NCI-H1092 (cell line): ENCODE measurements at places on chromosomes 13 and 19.

- DNase-seq: no peak
Observed at GRCh38 chr13:82407321-82407720, 1475.0 kb downstream of the SLITRK1 start.

DNA sequence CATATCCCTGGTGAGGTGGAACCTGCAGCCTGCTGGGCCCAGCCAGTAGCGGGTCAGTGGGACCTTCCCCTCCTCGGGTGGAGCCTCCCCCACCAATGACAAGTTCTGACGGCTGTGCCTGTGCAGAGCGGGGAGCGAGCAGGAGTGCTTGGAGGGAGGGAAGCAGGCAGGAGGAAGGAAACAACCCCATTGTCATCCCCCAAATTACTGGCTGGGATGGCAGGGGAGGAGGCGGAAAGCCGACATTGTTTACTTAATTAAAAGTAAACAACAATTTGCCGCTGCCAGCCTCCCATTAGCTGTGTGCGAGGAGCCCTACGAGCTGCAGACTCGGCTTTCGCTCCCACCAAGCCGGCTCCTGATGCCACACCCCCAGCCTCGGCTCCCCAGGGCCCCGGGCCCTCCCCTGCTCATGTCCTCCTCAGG, 45.5 kb downstream of the LYL1 start:
- peak; percentile 40 for DNase-seq

- no peak for DNase-seq
Observed at GRCh38 chr13:49220036-49220855, at the start of gene MLNR. TSS of gene MLNR (plus strand) at chr13:49220338. CDS start at chr13:49220338, 0 bp downstream.

DNA sequence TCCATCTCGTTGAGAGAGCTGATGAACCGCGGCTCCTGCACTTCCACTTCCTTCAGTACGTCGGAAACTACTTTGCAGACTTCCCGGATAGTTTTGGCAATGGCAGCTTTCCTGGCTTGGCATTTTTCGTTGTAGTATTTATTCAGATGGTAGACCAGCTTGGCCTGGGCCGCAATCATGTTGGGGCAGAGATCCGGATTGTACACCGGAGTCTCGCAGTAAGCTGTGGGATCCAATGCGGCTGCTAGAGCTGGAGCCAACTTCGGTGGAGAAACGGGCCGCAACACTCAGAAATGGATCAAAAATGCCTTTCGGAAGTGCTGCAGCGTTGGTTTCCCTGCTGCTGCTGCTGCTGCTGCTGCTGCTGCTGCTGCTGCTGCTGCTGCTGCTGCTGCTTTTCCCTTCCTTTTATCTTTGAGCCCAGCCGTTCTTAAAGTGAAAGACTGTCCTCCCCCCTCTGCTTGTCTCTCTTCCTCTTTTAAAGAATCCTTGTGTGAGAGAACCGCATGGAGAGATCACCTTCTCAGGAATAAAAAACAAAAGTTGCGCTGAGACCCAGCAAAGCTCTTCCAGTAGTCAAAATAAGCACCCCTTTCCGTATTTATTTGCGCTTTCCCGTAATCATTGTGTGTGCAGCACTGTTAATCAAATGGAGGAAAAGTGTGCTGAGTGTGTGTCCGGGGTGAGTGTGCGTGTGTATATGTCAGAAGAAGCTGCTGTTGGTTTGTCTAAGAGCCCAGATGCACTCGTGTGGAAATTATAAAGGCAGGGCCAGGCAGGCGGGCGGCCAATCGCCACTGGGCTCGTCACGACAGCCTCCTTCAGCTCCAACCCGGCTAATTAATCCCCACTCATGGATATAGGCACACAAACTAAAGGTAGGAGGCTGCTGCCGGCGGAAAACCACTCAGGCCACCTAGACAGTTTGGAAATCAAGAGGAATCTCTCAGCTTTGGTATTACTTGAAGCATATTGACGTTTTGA, at the start of gene MAB21L1:
Gene MAB21L1 (minus strand): TSS at position 730 of the 984 bp plus-strand sequence. CDS start 551 bp downstream, at position 179.
- DNase-seq: no peak

- no peak for DNase-seq
Observed at GRCh38 chr13:94947392-94947791, 235.0 kb upstream of the SOX21 start.

- no peak for DNase-seq
Observed at GRCh38 chr19:45103156-45103507, 10.2 kb downstream of the PPP1R37 start.

GRCh38 chr13:71278512-71278911, 588.5 kb downstream of the DACH1 start:
- no peak for DNase-seq

GRCh38 chr13:75788481-75788981, 152.4 kb downstream of the LMO7 start:
- no peak for DNase-seq

DNA sequence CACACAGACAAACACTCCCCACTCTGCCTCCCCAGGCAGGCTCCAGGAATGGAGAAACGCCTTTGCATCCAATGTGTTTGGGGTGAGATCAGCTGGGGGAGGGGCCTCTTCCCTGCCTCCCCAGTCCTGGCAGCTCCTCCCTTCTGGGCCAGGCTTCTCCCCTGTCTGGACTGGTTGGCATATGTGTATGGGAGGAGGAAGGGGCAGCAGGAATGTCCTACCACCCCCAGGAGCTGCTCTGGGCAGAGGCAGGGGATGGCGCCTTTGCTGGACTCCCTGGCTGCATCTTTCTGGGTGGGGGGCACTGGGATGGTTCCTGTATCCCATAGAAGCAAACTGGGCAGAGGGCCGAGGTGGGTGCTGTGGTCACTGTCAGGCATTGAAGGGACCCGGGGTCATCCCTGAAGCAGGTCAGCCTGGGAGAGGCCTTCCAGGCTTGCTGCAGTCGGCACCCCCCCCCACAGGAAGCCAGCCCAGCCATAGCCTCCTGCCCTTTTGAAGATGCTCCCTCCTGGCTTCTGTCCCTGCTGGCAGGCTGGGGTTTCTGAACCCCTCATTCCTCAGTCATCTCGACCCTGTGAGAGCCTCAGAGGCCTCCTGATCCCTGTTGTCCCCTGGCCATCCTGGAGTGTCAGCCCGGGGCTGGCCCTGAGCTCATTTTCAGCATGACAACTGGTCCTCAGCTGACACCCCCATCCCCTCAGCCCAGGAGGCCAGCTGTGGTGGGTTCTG, 21.2 kb upstream of the SLC7A10 start:
- DNase-seq: no peak

DNA sequence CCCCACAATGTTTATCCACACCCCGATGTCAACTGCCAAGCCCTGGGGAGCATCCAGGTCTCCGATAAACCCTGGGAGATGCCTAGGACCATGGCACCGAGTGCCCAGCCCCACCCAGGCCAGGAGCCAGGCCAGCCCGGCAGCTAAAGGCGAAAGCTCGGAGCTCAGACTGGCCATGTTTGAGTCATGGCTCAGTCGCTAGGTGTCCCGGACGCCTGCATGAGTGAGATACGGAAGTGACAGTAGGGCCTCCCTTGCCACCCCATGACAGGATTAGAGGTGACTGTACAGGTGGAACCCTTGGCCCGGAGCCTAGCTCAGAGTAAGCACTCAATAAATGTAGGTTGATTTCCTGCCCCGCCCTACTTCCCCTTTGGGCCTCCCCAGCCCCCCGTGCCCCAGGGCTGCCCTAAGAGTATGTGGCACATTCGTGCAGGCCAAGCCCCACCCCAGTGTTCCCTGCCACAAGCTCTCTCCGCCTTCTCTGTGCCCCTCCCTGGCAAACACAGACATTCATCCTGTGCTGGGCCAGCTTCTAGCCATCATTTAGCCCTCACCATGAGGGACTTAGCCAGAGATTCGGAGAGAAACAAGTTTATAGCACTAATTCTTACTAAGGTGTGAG, 5.8 kb upstream of the TPM4 start:
- no peak for DNase-seq

DNA sequence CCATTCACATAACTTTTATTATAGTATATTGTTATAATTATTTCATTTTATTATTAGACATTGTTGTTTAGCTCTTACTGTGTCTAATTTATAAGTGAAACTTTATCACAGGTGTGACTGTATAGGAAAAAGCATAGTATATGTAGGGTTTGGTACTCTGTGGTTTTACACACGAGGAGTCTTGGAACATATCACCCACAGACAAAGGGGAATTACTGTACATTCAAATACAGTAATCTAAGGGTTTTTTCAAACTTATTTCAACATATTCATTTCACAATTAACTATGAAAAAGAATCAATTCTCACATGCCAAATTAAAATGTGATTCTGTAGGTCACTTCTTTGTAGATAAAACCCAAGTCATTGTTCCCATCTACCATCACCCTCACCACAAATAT, 46.0 kb downstream of the RBM26 start:
- DNase-seq: no peak

DNA sequence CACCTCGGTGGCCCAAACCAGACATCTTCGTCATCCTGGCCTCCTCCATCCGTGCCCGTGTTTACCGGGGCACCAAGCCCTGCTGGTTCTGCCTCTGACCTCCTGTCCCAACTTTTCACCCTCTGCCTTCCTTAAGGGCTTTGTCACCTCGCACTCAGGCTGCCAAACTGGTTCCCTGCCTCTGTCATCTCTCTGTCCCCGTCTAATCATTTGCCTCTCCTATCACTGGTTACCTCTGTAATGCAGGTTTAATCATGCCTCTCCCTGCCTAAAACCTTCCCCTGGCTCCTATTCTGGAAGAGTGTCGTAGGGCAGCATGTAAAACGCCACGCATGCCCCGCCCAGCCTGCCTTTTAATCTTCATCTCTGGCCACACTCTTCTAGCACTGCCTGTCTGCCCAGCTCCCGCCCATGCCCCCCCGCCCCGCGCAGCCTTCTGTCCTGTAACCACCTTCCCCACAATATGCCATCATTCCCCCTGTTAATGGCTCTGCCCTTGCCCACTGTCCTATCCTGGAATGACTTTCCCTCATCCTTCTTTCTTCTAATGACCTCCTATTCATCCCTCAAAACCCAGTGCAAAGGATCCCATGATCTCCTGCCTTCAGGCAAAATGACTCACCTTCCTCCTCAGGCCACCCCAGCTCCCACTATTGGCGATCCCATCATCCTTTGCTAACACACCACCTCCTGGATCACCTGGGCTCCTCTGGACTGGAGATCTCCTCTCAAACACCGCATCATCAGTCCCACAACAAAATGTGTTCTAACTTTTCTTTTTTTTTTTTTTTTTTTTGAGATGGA, 66.7 kb downstream of the PEX11G start:
- DNase-seq: no peak
